ENCODE measurements at places on chromosomes 3 and 15.

GRCh38 chr3:159782724-159783421 is 205.8 kb upstream of the IL12A start:
- DNase-seq: no peak

GRCh38 chr15:91468871-91469580 is 369.0 kb downstream of the SV2B start:
- no peak for DNase-seq

GRCh38 chr3:14243782-14244181 is 65.2 kb downstream of the LSM3 start:
- DNase-seq: no peak

DNA sequence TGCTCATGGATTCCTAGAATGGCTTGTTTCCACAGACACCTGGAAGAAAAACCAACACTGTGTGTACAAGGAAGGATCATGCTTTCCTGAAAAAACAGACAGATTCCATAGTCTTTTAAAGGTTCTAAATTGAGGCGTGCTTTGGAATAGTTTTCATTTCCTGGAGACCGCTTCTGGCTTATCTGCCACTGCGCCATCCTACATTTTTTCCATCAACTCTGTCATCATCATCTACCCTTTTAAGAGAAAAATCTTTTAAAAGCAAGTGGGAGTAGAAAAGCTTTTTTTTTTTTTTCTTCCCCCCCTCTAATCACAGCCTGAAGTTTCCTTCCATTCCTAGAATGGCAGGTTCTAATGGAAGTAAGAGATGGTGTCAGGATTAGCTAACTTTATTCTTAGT is 379.4 kb upstream of the C2CD4B start:
- no peak for DNase-seq

GRCh38 chr15:78778422-78778821 is 32.8 kb downstream of the ADAMTS7 start:
- DNase-seq: no peak

DNA sequence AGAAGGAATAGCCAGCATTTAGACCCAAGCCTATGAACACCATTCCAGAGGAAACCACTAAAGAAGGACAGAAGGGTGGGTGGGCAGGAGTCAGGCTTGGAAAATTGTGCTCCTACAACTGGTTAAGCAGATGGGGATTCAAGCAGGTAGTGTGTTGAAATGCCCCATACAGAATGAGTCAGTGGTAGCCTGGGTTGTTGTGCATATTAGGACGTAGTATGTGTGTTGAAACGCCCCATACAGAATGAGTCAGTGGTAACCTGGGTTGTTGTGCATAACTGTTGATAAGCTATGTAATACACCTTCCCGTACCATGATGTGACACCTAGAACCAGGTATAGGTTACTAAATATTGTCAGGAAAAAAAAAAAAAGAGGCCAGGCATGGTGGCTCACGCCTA is 34.0 kb downstream of the MINDY4B start:
- no peak for DNase-seq

Measured in EH (cell line).